ENCODE measurements at places on chromosomes 3 and 15. TPM values are rescaled to one million over a fixed set of nuclear protein-coding genes. Genes with fewer than 3 reads are reported as not detected.

SLC6A20 gene
- polyA plus RNA-seq = 0.37 TPM

CADPS gene
- not detected for polyA plus RNA-seq

LRRC49 gene
- polyA plus RNA-seq = 13.2 TPM

- H3K4me3 ChIP-seq = no peak overlapping the region
- DNase-seq = no peak
- no peaks in the 10 kb centered on the region for H3K4me1 ChIP-seq
- no peaks in the 10 kb centered on the region for H3K36me3 ChIP-seq
- H3K27ac ChIP-seq = no peak overlapping the region
Measured at GRCh38 chr15:34802371-34802770, 7.0 kb upstream of the ACTC1 start.

- H3K27ac ChIP-seq = peak overlapping the region; percentile 32
- peak; percentile 20 for DNase-seq
- H3K4me3 ChIP-seq = no peak overlapping the region
- H3K36me3 ChIP-seq = no peaks in the 10 kb centered on the region
- H3K4me1 ChIP-seq = peaks cover 3% of the 10 kb centered on the region
Measured at GRCh38 chr15:42151736-42152135, 4.7 kb downstream of the PLA2G4F start.

DNA sequence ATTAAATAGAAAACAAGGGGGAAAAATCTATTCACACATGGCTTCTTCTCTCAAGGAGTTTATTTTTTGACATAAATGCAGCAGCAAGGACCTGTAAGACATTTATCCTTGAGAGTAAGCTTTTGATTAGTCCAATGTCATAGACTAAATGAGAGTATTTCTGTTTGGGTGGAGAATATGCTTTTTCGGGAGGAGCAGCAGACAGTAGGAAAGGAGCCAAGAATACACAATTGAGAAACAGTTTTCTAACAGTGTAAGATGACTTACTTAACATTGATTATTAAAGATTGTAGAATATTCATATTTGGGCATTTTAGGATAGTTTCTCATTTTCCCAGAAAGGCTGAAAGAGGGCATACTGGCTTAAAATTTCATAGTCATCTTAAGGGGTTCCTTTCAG lies 65.9 kb upstream of the PAQR5 start:
- DNase-seq = no peak
- H3K4me1 ChIP-seq = no peaks in the 10 kb centered on the region
- no peak overlapping the region for H3K27ac ChIP-seq
- H3K4me3 ChIP-seq = no peak overlapping the region
- peaks cover 2% of the 10 kb centered on the region for H3K36me3 ChIP-seq

DNA sequence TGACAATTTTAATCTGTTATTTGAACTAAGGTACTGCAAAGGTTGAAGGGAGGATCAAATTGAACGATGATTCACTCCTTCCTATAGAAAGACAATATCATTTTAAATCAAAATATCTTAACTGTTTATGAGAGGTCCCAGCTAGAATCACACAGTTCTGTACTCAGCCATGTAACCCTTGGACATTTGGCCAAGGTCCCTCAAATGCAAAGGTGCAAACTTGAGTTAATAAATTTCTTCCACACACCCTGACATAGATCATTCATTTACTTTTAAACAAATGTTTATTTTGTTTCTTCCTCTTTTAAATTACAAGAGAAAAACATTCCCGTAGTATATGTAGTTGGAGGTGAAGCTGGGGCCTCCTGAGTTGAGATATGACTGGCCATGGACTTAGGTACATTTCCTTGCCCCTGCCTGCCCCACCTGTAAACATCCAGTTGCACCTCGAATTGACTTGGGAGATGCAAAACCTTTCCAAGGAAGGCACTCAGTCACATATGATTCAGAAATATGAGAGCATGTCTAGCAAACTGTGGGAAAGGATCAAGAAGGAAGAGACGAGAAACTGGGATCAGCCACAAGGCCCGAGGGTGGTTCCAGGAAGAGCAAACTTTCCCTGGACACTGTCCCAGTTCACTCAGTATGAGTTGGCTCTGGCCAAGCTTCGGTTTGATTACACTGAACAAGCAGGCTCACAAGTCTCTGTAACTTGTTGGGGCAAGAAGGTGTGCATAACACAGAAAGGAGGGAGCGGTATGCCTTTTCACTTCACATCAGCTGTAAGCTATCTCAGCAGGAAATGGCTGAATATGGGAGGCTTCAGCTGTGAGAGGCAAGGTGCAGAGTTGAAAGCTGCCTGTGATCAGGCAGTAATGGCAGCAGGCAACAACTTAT lies 6.7 kb downstream of the TNFSF10 start:
- peak overlapping the region; percentile 37 for H3K4me3 ChIP-seq
- H3K4me1 ChIP-seq = peaks cover 12% of the 10 kb centered on the region
- H3K36me3 ChIP-seq = peaks cover 8% of the 10 kb centered on the region
- DNase-seq = no peak
- H3K27me3 ChIP-seq = no peaks in the 10 kb centered on the region

DNA sequence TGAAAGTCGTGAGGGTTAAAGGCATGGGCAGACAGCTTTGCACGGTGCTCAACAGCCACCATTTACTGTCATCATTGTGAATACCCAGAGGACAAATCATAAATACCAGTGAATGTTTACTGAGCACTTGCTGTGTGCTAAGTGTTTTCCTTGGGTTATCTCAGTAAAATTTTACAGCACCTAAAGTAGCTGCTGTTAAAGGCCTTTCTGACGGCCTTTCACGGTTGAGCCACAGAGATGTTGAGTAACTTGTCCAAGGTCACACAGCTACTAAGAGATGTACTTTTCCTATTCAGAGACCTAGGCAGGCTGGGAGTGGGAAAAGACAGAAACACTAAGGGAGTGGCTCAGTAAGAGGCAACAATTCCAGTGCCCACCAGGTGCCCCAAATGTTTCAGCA lies 393 bp upstream of the CPNE9 start:
- H3K4me1 ChIP-seq = no peaks in the 10 kb centered on the region
- no peaks in the 10 kb centered on the region for H3K36me3 ChIP-seq
- no peak overlapping the region for H3K27ac ChIP-seq
- H3K27me3 ChIP-seq = no peaks in the 10 kb centered on the region
- no peak for DNase-seq
- no peak overlapping the region for H3K4me3 ChIP-seq

DNA sequence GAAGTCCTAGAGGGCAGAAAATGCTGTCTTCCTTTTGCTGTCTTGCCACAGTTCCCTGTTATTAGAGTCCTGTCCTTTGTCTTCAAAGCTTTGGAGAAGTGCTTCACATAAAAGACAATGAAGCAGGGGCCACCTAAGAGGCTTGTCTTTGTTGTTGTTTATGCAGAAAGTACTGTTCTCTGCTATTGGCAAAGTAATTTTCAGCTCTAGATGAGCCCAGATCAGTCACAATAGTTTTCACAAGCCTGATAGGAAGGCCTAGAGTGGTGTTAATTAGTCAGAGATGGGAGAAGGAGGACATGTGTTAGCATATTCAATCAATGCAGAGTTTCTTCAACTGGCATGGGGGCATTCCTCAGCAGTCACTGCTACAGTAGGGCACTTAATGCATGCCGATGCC lies 300.0 kb downstream of the PTPRG start:
- H3K27me3 ChIP-seq = no peaks in the 10 kb centered on the region
- peaks cover 18% of the 10 kb centered on the region for H3K4me1 ChIP-seq
- H3K27ac ChIP-seq = no peak overlapping the region
- no peak overlapping the region for H3K4me3 ChIP-seq
- no peak for DNase-seq

VILL gene
- polyA plus RNA-seq = 7.4 TPM

GRCh38 chr3:88152841-88153240 lies 3.1 kb downstream of the C3orf38 start:
- H3K27me3 ChIP-seq = no peaks in the 10 kb centered on the region
- peaks cover 4% of the 10 kb centered on the region for H3K4me1 ChIP-seq
- no peak overlapping the region for H3K27ac ChIP-seq
- DNase-seq = no peak
- no peak overlapping the region for H3K4me3 ChIP-seq

GRCh38 chr3:35392187-35392586 lies 247.1 kb upstream of the ARPP21 start:
- no peaks in the 10 kb centered on the region for H3K27me3 ChIP-seq
- no peaks in the 10 kb centered on the region for H3K36me3 ChIP-seq
- H3K4me3 ChIP-seq = no peak overlapping the region
- no peak overlapping the region for H3K27ac ChIP-seq
- H3K4me1 ChIP-seq = no peaks in the 10 kb centered on the region

DNA sequence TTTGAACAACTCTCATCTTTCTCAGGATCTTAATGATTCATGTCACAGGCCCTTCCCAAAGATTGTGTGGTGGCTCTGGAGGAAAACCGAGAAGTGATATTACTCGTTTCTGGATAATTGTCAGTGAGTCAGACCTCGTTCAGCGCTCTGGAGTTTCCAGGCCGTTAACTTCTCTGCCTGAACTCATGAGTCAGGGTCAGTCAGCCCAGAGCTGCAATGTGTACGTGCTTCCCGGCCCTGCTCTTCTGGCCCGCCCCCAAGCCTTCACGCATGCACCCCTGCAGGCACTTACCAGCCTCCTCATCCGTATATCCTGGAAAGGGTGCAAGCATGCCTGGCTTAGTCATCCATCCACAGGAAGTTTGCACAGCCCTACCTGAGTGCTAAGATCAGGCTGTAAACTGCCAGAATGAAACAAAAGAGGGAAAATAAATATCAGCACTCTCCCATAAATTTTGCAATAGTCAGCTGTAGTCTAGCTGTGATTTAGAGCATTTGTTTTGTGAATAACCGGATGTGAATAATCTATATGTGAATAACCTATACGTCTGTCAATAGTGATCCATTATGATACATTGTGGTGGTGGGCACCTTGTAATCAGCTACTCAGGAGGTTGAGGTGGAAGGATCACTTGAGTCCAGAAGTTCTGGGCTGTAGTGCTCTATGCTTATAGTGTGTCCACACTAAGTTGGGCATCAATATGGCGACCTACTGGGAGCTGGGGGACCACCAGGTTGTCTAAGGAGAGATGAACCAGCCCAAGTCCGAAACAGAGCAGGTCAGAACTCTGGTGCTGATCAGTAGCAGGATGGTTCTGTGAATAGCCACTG lies 35.3 kb upstream of the SEMA4B start:
- no peak overlapping the region for H3K4me3 ChIP-seq
- peak; percentile 97 for DNase-seq
- no peaks in the 10 kb centered on the region for H3K4me1 ChIP-seq

GRCh38 chr3:159775372-159775961 lies 213.2 kb upstream of the IL12A start:
- peak overlapping the region; percentile 79 for H3K27ac ChIP-seq
- no peaks in the 10 kb centered on the region for H3K36me3 ChIP-seq
- no peak overlapping the region for H3K4me3 ChIP-seq
- no peak for DNase-seq
- no peaks in the 10 kb centered on the region for H3K4me1 ChIP-seq
- H3K27me3 ChIP-seq = no peaks in the 10 kb centered on the region

GRCh38 chr15:94272251-94272898 lies 41.0 kb downstream of the MCTP2 start:
- no peak overlapping the region for H3K4me3 ChIP-seq
- H3K27me3 ChIP-seq = no peaks in the 10 kb centered on the region
- no peak overlapping the region for H3K27ac ChIP-seq
- H3K36me3 ChIP-seq = no peaks in the 10 kb centered on the region
- H3K4me1 ChIP-seq = no peaks in the 10 kb centered on the region
- no peak for DNase-seq

GRCh38 chr3:45167011-45167911 lies 21.1 kb upstream of the CDCP1 start:
- peak; percentile 91 for DNase-seq
- no peaks in the 10 kb centered on the region for H3K4me1 ChIP-seq
- no peaks in the 10 kb centered on the region for H3K27me3 ChIP-seq
- H3K27ac ChIP-seq = no peak overlapping the region

DNA sequence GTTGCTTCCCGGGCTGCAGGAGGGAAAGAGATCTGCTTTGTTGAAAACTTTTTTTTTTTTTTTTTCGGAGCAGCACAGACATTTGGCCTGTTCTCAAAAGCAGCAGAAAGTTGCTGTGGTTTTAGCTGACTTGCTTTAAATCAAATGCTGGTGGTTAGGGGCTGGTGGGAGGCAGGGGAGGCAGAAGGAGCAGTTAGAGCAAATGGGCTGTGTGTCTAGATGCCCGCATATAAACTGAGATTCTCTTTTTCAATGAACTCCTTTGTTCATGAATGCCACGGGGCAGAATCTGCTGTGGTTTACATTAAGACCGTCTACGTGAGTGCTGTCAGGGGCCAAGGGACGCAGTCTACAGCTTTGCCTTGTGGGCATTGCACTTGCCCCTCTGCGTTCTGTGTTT lies 95.9 kb downstream of the FLNB start:
- peaks cover 3% of the 10 kb centered on the region for H3K4me1 ChIP-seq
- peaks cover 9% of the 10 kb centered on the region for H3K36me3 ChIP-seq
- H3K27ac ChIP-seq = peak overlapping the region; percentile 52
- no peak overlapping the region for H3K4me3 ChIP-seq

DNA sequence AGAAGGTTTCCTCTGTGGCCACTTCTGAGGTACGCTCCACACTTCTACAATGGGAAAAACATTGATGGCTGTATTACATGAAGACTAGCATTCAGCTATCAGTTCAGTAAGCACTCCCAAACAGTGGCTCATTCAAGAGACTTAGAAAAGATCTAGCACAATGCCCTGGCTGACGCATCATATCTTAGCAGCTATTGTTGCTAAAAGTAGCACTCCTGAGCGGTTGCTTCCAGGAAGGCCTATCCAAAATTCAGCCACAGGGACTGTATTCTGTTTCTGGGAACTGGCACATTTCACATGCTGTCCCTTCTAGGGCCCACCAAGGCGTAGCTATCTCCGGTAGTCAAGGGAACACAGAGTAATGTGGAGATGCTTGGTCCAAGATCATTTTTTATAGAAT lies 21.2 kb upstream of the SPRED1 start:
- H3K4me1 ChIP-seq = no peaks in the 10 kb centered on the region
- H3K36me3 ChIP-seq = no peaks in the 10 kb centered on the region
- no peaks in the 10 kb centered on the region for H3K27me3 ChIP-seq
- H3K4me3 ChIP-seq = no peak overlapping the region
- no peak overlapping the region for H3K27ac ChIP-seq

GRCh38 chr3:71536376-71536965 lies 47.1 kb downstream of the FOXP1 start:
- H3K36me3 ChIP-seq = no peaks in the 10 kb centered on the region
- no peaks in the 10 kb centered on the region for H3K27me3 ChIP-seq
- H3K4me3 ChIP-seq = no peak overlapping the region
- H3K27ac ChIP-seq = no peak overlapping the region
- DNase-seq = no peak
- H3K4me1 ChIP-seq = no peaks in the 10 kb centered on the region

- H3K27me3 ChIP-seq = no peaks in the 10 kb centered on the region
- no peaks in the 10 kb centered on the region for H3K4me1 ChIP-seq
- no peak overlapping the region for H3K27ac ChIP-seq
- no peak for DNase-seq
- H3K36me3 ChIP-seq = no peaks in the 10 kb centered on the region
- H3K4me3 ChIP-seq = no peak overlapping the region
Measured at GRCh38 chr3:178802259-178802658, 266.0 kb downstream of the KCNMB2 start.

GRCh38 chr15:31387479-31388118 lies 61.0 kb downstream of the KLF13 start:
- no peaks in the 10 kb centered on the region for H3K36me3 ChIP-seq
- DNase-seq = no peak
- peak overlapping the region; percentile 48 for H3K27ac ChIP-seq
- H3K27me3 ChIP-seq = no peaks in the 10 kb centered on the region
- H3K4me3 ChIP-seq = no peak overlapping the region
- H3K4me1 ChIP-seq = no peaks in the 10 kb centered on the region

PLSCR2 gene
- not detected for polyA plus RNA-seq

RLBP1 gene
- not detected for polyA plus RNA-seq

POPDC2 gene
- polyA plus RNA-seq = 7.3 TPM

GRCh38 chr15:74176262-74177214 lies 3.0 kb downstream of the ISLR start:
- H3K27ac ChIP-seq = no peak overlapping the region
- DNase-seq = no peak
- peaks cover 42% of the 10 kb centered on the region for H3K4me1 ChIP-seq
- H3K4me3 ChIP-seq = no peak overlapping the region
